Neural progenitor cell (in vitro differentiated cells): ENCODE measurements at places on chromosomes 7 and 10. TPM values are rescaled to one million over a fixed set of nuclear protein-coding genes. Genes with fewer than 3 reads are reported as not detected.
A peak's percentile ranks its signal among the peaks of the same experiment; 100 is the strongest.

GRCh38 chr10:25738776-25739175 lies 195.3 kb upstream of the MYO3A start:
- DNase-seq, result no peak

GRCh38 chr7:9507290-9507689 lies 1073.9 kb downstream of the NXPH1 start:
- DNase-seq, result peak; percentile 29

- no peak for DNase-seq
These were observed 833 bp upstream of the PNLIPRP1 start for GRCh38 chr10:116589926-116590325.

GRCh38 chr7:80942261-80943041 lies 23.6 kb upstream of the SEMA3C start:
- no peak for DNase-seq

DNA sequence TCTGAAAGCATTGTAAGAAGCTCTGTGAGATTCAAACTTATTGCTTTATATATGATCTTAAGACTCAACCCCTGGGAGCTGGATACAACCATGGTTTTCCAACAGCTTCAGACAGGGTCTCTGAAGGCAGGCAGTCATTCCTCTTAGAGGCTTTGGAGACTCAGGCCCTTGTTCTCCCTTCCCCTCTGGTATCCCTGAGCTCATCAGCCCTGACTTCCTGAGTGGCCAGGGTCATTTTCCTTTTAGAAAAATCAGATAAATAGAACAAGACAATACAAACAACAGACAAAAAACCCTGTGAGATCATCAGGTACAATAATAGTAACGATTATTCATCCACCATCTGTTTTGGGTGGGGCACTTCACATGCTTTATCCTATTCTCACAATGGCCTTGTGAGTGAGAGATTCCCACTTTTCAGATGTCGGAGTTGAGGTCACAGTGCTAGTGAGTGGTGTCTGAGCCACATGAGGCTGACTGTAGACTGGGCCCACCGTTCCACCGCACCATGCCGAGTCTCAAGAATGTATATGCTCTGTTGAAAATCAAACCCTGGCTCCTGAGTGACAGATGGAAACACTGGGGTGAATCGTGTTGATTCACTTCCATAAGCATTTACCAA lies 144.2 kb downstream of the CXCL12 start:
- no peak for DNase-seq

DNA sequence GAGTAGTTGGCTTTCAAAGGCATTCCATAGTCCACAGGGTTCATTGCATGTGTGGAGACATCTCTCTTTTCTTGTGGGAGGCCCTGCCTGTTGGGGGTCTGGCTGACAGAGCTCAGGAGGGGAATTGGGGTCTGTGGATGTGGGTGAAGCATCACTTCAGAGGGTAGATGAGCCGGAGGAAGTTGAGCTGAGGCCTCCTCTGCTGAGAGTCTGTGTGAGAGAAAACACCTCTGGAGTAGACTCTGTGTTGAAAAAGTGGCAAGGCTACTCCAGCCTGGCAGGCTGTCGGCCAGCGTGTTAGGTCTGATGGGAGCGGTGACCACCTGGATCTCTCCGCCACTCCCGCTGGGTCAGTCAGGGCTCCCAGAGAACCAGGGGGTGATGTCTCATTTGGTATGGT lies 358.0 kb upstream of the MGMT start:
- no peak for DNase-seq

DNA sequence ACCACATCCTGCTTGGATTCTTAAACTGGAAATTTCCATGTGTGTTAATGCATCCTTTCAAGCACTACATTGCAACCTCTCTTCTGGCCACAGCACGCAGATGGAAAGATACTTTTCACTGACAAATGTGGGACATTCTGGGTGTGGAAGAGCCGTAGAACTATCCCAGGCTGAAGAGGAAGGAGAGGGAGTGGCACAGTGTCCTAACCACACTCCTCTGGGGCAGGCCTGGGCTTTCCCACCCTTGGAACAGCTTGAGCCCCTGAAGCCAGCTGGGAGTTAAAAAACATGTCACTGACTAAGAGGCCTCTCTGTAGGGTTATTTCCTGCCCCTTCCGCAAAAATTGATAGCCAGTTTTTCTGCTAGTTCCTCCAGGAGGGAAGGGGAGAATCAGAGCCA lies 34.0 kb upstream of the DNMBP start:
- no peak for DNase-seq

DNA sequence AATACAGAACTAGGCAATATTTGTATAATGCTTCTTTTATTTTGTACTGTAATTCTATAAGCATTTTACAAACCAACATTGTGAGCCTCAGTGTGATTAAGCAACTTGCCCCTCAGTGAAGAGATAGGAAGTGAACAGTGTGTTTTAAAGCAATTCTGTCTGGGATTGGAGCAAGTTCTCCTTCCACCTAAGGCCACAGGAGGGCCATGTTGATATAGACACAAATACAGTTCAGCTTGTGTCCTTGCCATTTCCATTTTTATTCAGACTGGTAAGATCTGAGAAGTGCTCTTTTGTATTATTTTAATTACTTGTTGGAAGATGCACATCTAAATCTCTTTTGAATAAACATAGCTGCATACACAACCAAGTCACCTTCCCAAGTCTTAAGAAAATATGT lies 416.3 kb upstream of the COBL start:
- DNase-seq, result peak; percentile 9

The CLCN1 gene
- not detected in 2 replicates for total RNA-seq

The FAM25C gene
- not detected in 2 replicates for total RNA-seq

The H2BK1 gene
- not detected in 2 replicates for total RNA-seq

The STEAP1B gene
- total RNA-seq, result 1.6 and 3.0 TPM in 2 replicates

The CPA2 gene
- total RNA-seq, result 0.65 and 0.82 TPM in 2 replicates

The CNTNAP2 gene
- total RNA-seq, result 110 and 126 TPM in 2 replicates

The ANXA8 gene
- not detected in 2 replicates for total RNA-seq

The ZNF277 gene
- total RNA-seq, result 31.9 and 55.5 TPM in 2 replicates

The ZNF804B gene
- total RNA-seq, result not detected in 2 replicates

The HOXA7 gene
- not detected in 2 replicates for total RNA-seq
